ENCODE measurements at places on chromosomes 2 and 18.

GRCh38 chr2:55056024-55056521 is 5.8 kb upstream of the RTN4 start:
- no peak for DNase-seq

- no peak for DNase-seq
Measured at GRCh38 chr2:13950761-13951160, 681.8 kb upstream of the LRATD1 start.

DNA sequence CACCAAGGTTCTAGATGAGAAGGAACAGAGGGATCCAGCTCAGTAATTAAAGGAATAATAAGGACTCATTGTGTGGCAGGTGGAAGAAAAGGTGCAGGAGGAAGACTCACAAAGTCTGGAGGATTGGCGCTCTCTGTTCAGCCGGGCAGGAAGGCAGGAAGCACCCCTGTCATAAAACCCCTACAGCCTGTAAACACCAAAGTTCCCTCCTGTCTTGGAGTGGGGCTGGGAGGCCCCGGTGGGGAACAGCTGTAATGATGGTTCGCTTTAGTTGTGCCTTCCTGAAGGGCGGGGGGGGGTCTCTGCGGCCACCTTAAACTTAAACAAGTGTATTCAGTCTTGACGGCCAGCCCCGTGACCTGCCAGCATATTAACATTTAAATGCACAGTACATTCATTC is 84.3 kb downstream of the GBX2 start:
- no peak for DNase-seq

GRCh38 chr2:55087936-55088335 is 37.7 kb upstream of the RTN4 start:
- DNase-seq = no peak

GRCh38 chr2:52959801-52960200 is 807.8 kb upstream of the CHAC2 start:
- DNase-seq = no peak

DNA sequence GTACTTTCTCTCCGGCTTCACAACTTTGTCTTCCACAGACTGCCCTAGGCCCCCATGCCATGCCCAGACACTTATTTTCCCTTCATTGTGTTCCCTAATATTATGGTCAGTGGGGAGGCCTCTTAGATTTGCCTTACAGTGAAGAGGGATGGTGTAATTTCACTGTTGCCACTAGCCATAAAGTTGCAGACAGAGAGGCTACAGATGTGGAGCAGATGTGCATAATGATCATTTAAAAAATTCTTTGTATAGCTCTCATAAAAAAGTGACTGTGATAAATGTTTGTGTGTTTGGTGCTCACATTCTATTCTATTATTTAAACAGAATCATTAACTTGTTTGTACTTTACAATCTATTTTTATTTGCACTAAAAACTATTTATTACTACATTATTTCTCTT is 67.5 kb upstream of the FN1 start:
- no peak for DNase-seq

GRCh38 chr2:9771481-9772017 is 71.7 kb upstream of the TAF1B start:
- no peak for DNase-seq

DNA sequence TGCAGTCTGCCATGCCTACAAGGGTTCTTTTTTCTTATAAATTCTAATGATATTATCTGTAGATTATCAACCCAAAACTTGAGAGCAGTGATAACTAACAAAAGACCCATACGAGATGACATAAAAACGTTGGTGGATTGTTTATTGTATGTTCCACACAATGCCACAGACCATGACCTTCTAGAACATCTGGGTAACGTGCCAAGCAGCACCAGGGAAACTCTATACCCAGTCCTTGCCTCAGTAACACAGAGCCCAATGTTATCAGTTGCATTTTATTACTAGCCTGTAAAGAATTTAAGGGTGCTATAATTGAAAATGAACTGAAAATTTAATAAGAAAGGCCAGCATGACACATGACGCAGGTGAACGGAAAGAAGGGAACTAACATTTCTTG is 99.1 kb upstream of the UGP2 start:
- no peak for DNase-seq

DNA sequence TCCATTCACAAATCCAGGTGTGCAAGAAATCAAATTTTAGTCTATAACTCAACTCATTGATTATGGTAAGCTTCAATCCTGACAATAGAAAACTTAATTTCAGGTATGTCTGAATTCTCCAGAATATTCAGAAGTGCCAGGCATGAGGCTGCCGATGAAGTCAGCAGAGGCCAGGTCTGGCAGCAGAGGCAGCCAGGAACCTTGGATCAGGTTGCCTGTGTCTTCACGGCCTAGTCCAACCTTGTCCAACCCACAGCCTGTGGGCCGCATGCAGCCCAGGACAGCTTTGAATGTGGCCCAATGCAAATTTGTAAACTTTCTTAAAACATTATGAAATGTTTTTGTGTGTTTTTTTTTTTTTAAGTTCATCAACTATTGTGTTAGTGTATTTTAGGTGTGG is 46.9 kb upstream of the ASPRV1 start:
- no peak for DNase-seq

DNA sequence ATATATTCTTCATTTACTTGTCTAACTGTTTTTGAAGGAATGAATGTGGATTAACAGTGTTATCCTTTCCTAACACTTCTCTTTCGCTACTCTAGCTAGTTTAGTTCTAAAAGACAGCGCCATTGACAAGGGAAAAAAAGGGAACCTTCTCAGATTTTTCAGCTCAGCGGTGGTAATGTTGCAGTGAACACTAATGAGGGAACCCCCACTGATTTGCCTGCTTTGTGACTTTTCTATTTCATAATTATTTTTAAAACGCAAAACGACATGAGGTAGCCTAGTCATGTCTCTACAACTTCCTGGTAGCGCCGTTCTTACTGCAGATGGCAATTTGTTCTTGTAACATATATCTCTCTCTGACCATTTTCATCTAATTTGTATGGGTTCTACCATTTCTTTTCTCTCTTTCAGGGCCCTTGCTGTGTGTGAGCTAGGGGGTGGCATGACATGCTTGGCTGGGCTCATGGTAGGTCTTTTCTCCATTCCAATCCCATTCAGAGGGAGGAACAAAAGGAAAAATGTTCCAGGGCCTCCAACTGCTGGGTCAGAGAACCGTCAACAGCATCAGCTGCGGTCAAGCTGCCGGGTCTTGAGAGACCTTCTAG is 235.5 kb upstream of the SIX3 start:
- no peak for DNase-seq

- no peak for DNase-seq
Measured at GRCh38 chr18:3441290-3441689, 8.7 kb upstream of the TGIF1 start.

DNA sequence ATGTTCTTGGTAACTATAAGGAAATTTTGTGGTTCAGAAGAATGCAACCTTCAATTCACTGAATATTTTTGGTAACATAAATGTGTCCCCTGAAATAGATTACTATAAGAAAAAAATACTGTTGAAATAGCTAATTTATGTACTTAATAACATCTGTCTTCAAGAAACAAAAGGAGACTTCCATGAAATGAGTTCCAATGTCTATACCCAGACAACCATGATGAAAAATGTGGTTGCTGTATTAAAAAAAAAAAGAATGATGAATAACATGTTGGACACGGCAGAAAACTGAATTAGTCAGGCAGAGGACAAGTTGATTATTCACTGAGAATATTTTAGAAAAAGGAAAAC is 98.5 kb downstream of the TACR1 start:
- no peak for DNase-seq

DNA sequence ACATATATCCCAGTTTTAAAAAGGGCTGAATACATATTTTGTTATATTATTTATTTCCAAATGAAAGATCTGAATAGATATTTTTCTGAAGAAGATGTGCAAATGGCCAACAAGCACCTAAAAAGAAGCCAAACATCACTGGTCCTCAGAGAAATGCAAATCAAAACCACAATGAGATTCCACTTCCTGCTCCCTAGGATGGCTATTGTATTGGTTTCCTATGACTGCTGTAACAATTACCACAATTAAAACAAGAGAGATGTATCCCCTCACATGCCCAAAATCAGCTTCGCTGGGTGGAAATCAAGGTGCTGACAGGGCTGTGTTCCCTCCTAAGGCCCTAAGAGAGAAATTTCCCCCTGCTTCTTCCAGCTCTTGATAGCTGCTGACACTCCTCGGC is 23.2 kb downstream of the ABCB11 start:
- DNase-seq = no peak

DNA sequence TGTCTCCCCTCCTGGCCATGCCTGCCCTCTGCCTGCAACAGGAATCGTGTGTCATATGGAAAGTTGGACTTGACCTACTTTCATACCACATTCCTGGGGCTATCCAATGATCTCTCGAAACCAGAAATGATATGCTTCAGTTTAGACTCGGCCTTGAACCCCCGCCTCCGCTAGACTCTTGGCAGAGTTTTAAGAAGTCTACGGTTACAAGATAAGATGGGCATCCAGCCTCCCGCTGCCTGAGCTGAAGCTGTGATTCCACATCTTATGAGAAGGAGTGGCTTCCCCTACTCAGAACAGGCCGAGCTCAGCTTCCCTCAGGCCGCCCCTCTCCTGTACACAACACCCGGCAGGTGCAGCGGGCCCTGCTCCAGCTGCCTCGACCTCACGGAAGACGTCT is 73.9 kb downstream of the MTCL1 start:
- no peak for DNase-seq

Data from NT2/D1 (cell line).